ENCODE measurements at places on chromosomes 5 and 9.

DNA sequence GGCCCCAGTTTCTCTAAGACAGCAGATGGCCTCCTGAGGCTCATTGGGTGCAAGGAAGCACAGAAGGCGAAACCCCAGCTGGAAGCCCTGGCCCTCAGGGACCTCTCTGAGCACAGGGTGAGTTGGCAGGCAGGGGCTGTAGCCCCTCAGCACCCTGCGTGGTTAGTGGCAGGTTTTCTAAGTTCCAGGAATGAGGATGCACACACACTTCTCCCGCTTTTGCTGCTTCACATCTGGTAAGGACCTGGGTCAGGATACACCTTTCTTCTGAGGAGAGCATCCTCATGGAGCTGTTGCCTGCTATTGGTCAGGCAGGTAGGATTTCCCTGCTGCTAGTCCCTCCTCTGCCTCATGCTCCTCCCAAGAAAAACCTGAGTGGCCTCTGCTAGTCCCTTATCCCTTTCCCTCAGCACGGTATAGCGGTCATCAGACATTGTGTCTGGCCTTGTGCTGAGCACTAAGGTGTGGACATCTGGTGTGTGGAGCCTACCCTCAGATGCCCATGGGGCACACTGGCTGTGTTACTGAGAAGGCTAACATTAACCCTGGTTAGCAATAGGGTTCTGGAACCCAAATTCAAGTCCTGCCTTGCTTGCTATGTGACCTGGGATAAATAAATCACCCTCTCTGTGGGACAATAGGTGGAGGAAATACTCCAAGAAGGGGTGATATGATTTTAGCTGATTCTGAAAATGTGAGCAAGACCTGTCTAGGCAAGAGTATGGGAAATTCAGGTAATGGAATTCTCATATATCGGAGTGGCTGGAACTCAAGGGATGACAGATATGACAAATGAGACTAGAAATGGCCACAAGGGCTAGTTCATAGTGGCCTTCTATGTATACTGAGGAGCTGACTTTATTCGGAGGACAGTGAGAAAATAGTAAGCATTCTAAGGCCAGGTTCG is 1.6 kb downstream of the SLC22A4 start:
- no peaks in the 10 kb centered on the region for H3K36me3 ChIP-seq
- DNase-seq = no peak
- peaks cover 12% of the 10 kb centered on the region for H3K4me1 ChIP-seq
- H3K27me3 ChIP-seq = no peaks in the 10 kb centered on the region
- H3K4me3 ChIP-seq = no peak overlapping the region

- DNase-seq = no peak
- H3K4me1 ChIP-seq = peaks cover 11% of the 10 kb centered on the region
- no peak overlapping the region for H3K4me3 ChIP-seq
- no peak overlapping the region for H3K27ac ChIP-seq
Measured at GRCh38 chr5:51392689-51393199, 9.5 kb downstream of the ISL1 start.

DNA sequence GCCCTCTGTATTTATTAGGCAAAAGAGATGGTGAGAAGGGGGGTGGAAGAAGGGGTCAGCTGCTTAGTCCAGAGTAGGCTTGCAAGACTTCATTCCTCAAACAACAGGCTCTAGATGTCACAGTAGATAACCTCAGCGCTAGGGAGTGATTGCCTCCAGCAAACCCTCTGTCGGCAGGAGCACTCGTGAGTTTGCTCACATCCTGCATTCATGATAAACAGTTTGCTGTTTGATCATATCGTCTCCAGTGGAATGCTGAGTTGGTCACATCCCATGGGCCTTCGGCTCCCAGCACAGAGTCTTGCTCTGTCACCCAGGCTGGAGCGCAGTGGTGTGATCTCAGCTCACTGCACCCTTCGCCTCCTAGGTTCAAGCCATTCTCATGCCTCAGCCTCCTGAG is 3.6 kb downstream of the TTC23L start:
- no peak for DNase-seq
- no peaks in the 10 kb centered on the region for H3K4me1 ChIP-seq
- no peaks in the 10 kb centered on the region for H3K36me3 ChIP-seq
- H3K4me3 ChIP-seq = no peak overlapping the region
- no peak overlapping the region for H3K27ac ChIP-seq
- no peaks in the 10 kb centered on the region for H3K27me3 ChIP-seq

GRCh38 chr5:1467341-1468246 is 22.4 kb upstream of the SLC6A3 start:
- H3K27ac ChIP-seq = no peak overlapping the region
- H3K4me3 ChIP-seq = no peak overlapping the region
- peaks cover 12% of the 10 kb centered on the region for H3K36me3 ChIP-seq
- no peaks in the 10 kb centered on the region for H3K27me3 ChIP-seq
- H3K4me1 ChIP-seq = no peaks in the 10 kb centered on the region

GRCh38 chr9:3809724-3810123 is 283.9 kb upstream of the RFX3 start:
- H3K36me3 ChIP-seq = no peaks in the 10 kb centered on the region
- H3K27ac ChIP-seq = no peak overlapping the region
- H3K4me1 ChIP-seq = no peaks in the 10 kb centered on the region
- H3K27me3 ChIP-seq = no peaks in the 10 kb centered on the region
- no peak for DNase-seq
- no peak overlapping the region for H3K4me3 ChIP-seq

- peaks cover 25% of the 10 kb centered on the region for H3K4me1 ChIP-seq
- H3K27me3 ChIP-seq = no peaks in the 10 kb centered on the region
- peaks cover under 1% of the 10 kb centered on the region for H3K36me3 ChIP-seq
- peak within 1 kb of the TSS; percentile 92 for H3K27ac ChIP-seq
- no peak for DNase-seq
- H3K4me3 ChIP-seq = peak within 1 kb of the TSS; percentile 77
Measured at GRCh38 chr9:35689542-35690293, at the start of gene TPM2. Gene TPM2, minus strand, starts transcription at chr9:35689925. Its CDS starts 108 bp downstream, at chr9:35689817.

GRCh38 chr5:58115811-58116210 is 344.1 kb downstream of the PLK2 start:
- H3K27ac ChIP-seq = no peak overlapping the region
- H3K36me3 ChIP-seq = no peaks in the 10 kb centered on the region
- no peak for DNase-seq
- no peaks in the 10 kb centered on the region for H3K4me1 ChIP-seq
- H3K4me3 ChIP-seq = no peak overlapping the region

GRCh38 chr9:116589392-116590354 is 97.4 kb upstream of the TRIM32 start:
- no peaks in the 10 kb centered on the region for H3K36me3 ChIP-seq
- H3K4me3 ChIP-seq = no peak overlapping the region
- no peaks in the 10 kb centered on the region for H3K4me1 ChIP-seq
- H3K27me3 ChIP-seq = no peaks in the 10 kb centered on the region

- no peak overlapping the region for H3K27ac ChIP-seq
- no peaks in the 10 kb centered on the region for H3K36me3 ChIP-seq
- H3K4me3 ChIP-seq = no peak overlapping the region
- no peak for DNase-seq
- H3K4me1 ChIP-seq = no peaks in the 10 kb centered on the region
Measured at GRCh38 chr9:114116126-114116747, 17.1 kb upstream of the KIF12 start.

GRCh38 chr5:80703747-80704146 is 49.0 kb upstream of the DHFR start:
- H3K27me3 ChIP-seq = no peaks in the 10 kb centered on the region
- no peaks in the 10 kb centered on the region for H3K36me3 ChIP-seq
- H3K27ac ChIP-seq = no peak overlapping the region
- H3K4me3 ChIP-seq = no peak overlapping the region
- H3K4me1 ChIP-seq = no peaks in the 10 kb centered on the region

- no peaks in the 10 kb centered on the region for H3K36me3 ChIP-seq
- no peak overlapping the region for H3K4me3 ChIP-seq
- DNase-seq = no peak
- H3K27ac ChIP-seq = no peak overlapping the region
- peaks cover 23% of the 10 kb centered on the region for H3K27me3 ChIP-seq
Measured at GRCh38 chr5:60312098-60312497, 387.9 kb downstream of the DEPDC1B start.

DNA sequence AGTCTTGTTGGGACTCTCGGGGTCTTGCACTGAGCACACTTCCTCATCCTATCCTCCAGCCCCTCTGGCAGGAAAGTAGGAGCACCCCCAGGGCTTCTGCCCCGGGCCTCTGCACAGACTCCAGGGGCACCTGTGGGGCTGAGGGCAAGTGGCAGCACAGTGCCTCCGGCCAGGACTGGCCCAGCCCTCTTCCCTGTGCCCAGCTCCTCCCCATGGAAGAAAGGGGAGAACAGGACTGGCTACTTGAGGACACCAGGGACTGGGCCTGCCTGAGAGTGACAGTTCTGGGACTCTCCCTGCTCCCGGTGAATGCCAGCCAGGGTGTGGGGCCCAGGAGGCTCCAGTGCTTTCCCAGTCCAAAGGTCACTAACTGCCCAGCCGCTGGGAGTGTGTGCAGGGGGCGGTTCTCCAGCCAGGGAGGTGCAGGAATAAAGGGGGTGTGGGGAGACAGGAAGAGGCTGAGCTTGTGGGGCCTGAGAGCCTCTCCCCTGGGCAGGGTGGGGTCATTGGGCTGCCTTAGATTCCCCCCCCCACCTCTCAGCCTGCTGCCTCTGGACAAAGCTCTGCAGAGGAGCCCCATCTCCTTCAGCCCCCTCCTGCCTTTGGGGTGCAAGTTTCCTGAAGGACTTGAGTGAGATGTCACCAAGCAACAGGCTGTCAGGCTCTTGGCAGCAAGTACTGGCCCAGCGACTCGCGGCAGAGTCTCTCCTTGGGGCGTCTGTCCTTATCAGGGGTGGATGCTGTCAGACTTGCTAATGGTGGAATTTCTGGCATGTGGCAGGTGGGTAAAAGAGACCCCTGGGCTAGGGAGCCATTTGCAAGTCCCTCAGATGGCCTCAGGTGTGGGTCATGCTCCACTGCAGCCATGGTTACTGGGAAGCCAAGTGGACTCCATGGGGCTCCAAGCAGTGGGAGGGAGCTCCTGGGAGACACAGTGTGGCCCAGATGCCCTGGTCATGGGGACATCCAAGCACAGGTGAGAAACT is 19.1 kb upstream of the JADE2 start:
- no peak overlapping the region for H3K27ac ChIP-seq
- H3K27me3 ChIP-seq = no peaks in the 10 kb centered on the region
- H3K36me3 ChIP-seq = no peaks in the 10 kb centered on the region

GRCh38 chr9:109830545-109830944 is 50.5 kb downstream of the PALM2AKAP2 start:
- no peaks in the 10 kb centered on the region for H3K4me1 ChIP-seq
- H3K27ac ChIP-seq = no peak overlapping the region
- H3K27me3 ChIP-seq = no peaks in the 10 kb centered on the region
- H3K4me3 ChIP-seq = no peak overlapping the region
- no peak for DNase-seq
- H3K36me3 ChIP-seq = no peaks in the 10 kb centered on the region

DNA sequence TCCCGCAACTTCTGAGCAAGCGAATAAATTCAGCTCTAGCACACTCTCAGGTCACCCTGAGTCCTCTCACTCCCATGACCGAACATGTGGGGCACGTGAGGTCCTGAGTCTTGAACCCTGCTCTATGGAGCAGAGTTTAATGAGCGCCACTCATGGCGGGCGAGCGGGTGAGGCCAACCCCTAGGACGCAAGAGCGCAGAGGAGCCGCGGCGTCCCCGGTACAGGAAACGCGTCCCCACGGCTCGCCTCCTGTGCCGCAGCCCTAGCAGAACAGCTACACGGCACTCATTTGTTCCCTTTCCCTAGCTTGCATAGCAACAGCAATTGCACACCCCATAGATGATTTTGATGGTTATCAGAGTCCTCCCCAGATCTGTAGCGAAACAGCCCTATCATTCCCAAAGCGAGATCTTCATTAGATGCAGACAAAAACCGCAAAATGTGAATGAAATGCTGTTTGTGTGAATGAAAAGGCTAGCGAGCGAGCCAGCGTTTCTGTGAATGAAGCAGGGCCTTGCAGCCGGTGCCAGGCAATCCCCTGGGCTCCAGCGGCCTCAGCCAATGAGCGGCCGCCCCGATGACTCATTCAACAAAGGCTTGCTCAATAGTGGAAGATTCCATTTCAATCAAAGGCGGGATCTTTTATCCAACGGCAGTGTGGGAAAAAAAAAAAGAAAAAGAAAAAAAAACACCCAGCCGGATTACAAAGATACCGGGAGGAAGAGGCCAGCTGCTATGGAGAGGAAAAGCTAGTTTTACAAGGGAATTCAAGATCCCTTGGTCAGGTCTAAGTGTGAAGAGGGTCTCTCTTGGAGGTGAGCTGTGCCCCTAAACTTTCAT is 1.5 kb upstream of the SHC3 start:
- DNase-seq = peak; percentile 97
- H3K36me3 ChIP-seq = no peaks in the 10 kb centered on the region
- H3K4me3 ChIP-seq = peak overlapping the region; percentile 54
- H3K27me3 ChIP-seq = peaks cover 5% of the 10 kb centered on the region

DNA sequence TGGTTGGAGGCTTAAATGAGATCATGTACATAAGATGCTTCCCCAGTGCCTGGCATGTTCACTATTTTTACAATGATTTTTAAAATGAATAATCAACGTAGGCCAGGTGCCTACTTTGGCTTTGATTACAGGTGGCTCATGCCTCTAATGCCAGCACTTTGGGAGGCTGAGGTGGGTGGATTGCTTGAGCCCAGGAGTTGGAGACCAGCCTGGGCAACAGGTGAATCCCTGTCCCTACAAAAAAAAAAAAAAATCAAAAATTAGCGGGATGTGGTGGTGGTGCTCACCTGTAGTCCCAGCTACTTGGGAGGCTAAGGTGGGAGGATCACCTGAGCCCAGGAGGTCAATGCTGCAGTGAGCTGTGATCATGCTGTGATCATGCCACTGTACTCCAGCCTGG is 9.2 kb downstream of the PCDH12 start:
- no peak for DNase-seq
- no peaks in the 10 kb centered on the region for H3K4me1 ChIP-seq
- H3K4me3 ChIP-seq = no peak overlapping the region
- H3K36me3 ChIP-seq = no peaks in the 10 kb centered on the region

DNA sequence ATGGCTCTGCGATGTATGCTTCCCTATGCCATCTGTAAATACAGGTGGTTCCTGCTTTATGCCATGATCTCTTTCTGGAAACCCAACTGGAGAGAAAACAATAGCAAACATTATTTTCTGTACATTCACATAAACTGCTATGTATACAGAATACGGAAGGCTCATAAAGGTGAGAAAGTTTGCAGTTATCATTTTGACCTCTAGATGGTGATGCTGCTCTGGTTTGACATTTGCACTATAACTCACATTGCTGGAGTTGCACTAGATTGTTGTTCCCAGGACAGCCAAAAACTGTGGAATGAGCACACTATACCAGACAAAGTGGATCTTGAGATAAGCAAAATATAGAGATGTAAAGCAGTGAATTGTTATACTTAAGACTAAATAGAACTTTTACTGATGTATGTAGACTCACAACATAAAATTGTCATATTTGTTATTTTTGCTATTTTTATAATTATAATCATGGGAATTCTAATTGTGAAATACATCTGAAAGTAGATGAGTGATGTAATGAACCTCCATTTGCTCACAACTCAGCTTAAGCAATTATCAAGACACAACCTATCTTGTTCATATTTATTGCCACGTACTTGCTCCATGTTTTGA is 246.5 kb downstream of the PTPRD start:
- H3K27ac ChIP-seq = no peak overlapping the region
- no peak overlapping the region for H3K4me3 ChIP-seq
- DNase-seq = peak; percentile 60
- no peaks in the 10 kb centered on the region for H3K27me3 ChIP-seq

DNA sequence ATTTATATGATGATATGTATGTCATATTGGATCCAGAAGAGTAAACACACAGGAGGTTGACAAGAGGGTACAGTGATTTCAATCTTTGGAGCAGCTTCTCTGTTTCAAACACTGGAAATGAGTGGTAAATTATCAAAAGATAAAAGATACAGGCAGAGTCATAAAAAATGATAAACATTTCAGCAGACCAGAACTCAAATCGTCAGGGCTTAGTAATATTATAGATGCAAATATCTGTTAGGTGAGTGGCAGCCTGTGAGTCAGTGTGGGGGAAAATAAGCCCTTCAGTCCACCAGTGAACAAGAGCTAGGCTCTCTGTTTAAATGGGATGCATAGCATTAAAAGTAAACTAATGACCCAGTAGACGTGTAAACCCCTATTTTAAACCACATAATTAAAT is 1378.1 kb downstream of the EFNA5 start:
- no peak overlapping the region for H3K27ac ChIP-seq
- no peak for DNase-seq
- H3K27me3 ChIP-seq = no peaks in the 10 kb centered on the region
